ENCODE measurements at places on chromosomes 7 and 10.

DNA sequence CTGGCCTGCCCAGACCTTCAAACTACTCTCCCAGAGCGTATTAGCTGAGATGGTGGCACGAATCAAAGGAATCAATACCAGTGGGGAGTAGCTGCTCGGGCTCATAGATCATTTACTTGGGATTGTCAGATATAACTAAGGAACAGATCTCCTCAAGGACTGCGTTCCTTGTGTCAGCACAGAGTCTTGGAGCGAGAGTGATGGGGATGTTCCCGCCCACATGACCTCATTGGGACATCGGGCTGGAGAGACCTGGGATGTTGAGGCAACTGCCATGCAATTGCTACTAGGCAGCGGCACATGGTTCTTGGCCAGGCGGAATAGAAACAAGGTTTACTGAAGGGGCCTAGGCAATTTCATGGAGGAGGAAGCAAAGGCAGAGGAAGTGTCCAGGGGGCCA, 132.6 kb downstream of the FRMD4A start:
- DNase-seq: no peak

DNA sequence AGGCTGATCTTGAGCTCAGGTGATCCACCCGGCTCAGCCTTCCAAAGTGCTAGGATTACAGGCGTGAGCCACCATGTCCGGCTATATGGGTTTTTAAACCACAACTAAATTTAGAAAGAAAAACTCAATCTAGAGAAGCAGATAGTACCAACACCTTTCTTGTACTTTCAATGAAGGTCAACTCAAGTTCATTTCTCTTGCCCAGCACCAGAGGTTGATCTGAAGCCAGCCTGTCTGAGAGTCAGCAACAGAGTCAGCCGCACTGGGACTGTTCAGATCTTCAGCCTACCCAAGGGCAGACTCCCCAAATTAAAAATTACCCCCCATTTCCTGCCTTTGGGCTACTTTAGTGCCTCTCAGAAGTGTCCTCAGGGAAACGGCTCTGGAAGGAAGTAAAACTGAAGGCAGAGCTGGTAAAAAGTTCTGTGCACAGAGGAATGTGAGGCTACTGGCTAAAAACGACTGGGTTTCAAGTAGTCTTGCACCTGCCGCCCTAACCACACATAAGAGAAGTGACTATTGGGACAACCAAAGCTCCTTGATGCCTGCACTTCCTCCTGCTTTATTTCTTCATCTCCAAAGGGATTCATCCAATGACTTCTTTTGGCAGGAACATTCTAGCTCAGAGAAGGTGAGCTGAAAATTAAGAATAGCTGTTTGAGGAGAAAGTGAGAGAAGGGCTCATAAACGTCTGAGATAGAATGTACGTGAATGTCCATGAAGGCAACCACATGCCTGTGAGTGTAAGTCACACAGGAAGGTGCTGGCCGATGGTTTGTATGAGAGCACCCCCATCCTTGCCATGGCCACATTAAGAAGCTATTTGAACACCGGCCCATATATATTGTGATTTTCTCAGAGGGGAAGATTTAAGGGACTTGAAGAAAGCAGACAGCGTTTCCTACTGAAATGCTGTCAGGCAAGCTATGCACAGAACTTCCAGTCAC, 142.4 kb upstream of the PRR15 start:
- DNase-seq: no peak

DNA sequence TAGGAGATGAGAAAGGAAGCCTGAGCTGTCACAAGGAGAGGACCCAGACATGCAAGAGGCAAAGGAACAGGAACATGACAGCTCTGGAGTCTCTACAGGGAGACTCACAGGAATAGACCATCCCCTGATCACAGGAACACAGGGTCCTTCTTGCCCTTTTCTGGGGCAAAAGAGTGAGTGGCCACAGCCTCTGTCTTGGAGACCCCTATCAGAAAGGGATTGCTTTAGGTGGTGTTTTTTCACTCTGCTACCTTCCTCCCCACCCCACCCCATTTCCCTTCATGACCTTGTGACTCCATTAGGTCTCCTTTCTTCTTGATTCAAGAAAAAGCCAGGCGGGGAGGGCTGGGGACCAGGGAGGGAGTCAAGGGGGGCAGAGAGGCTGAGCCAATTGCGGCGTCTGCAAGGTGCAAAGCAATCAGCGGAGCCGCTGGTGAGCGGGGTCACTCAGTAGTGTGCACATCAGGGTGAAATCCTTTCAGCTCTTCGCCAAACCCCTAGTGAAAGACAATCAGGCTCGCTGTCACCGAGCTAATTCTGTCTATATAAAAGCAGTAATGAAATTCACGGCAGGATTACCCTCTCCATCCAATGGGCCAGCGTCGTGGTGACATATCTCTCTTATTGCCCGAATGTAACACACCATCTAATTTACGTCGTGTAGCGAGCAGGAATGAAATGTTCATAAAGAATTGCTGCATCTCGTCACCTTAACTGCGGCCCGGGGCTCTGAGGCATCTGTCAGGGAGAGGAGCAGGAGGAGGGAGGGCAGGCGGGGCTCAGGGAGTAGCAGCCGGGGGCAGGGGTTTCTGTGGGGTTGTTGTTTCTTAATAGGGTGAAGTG, 31.5 kb upstream of the BTRC start:
- no peak for DNase-seq

DNA sequence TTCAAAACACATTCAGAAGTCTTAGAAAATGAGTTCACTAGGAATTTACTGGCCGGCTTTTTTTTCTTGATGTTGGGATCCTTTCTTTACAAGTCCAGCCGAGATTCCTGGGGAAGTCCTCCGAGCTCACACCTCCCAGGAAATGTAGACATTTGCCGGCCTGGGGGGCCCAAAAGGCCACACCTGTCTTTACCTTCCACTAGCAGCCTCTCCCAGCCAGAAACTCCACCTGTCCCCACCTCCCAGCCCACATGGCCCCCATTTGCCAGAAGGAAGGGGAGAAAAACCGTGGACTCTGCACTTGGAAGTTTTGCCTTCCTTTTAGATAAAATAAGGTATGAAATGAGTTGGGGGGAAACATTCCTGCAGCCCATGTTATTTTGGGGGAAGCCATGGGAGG, 27.6 kb upstream of the EMX2 start:
- DNase-seq: no peak

GRCh38 chr10:86266446-86267242, 100.0 kb downstream of the GRID1 start:
- DNase-seq: peak; percentile 44

DNA sequence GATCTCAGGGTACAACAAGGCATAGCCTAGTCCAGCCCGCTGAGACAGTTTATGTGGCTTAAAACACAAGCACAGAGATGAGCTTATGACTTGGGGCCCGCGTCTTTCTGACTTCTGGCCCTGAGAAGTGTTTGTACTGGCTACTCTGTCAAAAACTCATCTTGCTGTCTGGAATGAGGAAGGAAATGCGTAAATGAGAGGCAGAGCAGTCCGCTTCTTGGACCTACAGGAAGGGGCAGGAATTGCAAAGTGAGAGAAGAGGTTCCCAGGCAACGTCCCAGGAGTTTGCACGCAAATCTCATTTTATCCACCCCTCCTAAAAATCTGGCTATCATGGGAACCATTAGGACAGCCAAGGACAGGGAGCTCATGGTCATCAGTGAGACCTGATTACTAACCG, 5.5 kb downstream of the ANXA11 start:
- DNase-seq: no peak
